Globus pallidus (tissue), 1 donor: ENCODE measurements at places on chromosomes 6 and 20.
A peak's percentile ranks its signal among the peaks of the same experiment; 100 is the strongest.

GRCh38 chr6:7086488-7086887 lies 21.3 kb upstream of the RREB1 start:
- no peak for DNase-seq

- DNase-seq: no peak
These were observed 32.7 kb downstream of the OGFRL1 start for GRCh38 chr6:71321314-71321713.

DNA sequence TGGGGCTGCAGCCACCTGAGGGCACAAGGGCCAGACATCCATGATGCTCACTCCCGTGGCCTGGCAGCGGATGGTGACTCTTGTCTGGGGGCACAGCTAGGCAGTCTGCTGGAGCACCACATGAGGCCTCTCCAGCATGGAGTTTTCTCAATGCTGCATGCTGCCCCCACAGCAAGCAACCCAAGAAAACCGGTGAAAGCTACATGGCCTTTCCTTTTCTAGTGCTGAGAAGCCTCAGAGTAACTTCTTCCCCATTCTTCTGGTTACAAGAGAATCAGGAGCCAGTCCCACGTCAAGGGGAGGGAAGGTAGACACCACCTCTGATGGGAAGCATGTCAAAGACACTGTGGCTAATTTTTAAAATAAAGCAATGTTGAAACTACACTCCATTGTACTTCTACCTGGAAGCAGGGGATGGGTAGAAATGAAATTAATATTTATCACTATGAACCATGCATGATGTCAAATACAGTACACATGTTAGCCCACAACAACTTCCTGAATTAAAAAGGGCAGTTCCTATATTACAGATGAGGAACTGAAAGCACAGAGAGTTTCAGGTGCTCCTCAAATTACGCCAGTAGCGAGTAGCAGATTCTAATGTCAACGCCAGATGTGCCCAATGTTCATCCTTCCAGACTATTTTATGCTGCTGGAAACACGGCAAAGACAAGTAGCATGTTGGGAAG lies 101.5 kb downstream of the LAMP5 start:
- DNase-seq: no peak

DNA sequence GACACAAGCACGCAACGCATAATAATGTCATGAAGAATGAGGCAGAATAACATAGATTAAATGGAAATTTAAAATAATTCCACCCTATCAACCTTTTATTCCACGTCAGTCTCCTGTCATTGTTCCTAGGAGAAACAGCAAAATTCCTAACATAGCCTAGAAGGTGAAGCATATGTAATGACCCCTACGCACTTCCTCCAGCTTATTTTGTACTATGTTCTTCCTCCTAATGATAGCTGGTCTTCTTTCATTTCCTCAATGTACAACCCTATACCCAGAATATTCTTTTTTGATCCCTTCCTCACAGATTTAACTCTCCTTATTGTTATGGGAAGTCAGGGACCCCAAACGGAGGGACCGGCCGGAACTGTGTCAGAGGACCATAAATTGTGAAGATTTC lies 122.0 kb upstream of the CARMIL1 start:
- DNase-seq: no peak

GRCh38 chr6:1749041-1749440 lies 139.3 kb downstream of the FOXC1 start:
- no peak for DNase-seq

DNA sequence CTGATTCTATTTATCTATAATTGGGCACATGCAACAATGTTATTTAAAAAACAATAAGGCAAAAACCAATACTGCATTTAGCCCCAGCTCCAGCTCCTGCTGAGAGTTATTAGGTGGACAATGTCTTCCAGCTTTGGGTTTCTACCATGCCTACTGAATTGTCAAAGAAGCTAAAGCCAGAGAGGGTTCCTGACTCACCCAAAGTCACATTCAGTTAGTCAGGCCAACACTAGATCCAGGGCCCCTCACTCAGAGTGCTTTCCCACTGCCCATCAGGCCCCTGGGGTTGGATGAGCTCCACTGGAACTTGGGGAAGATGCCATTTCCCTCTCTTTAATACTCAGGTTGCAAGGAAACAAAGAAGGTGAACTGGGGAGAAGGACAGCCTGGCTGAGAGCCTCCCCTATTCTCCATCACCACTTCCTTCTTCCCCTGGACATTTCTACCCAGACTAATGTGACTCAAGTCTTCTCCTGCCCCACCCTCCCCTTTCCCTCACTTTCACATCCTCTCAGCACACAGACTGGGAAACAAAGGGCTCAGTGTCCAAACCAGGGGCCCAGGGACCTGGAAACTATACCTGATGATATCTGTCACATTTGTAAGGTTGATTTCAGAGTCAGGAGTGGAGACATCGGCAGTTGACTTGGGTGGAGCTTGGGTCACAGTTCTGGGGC lies 6.0 kb downstream of the TREM1 start:
- no peak for DNase-seq

- peak; percentile 70 for DNase-seq
These were observed 49.1 kb downstream of the TTI1 start for GRCh38 chr20:37984018-37984785.

DNA sequence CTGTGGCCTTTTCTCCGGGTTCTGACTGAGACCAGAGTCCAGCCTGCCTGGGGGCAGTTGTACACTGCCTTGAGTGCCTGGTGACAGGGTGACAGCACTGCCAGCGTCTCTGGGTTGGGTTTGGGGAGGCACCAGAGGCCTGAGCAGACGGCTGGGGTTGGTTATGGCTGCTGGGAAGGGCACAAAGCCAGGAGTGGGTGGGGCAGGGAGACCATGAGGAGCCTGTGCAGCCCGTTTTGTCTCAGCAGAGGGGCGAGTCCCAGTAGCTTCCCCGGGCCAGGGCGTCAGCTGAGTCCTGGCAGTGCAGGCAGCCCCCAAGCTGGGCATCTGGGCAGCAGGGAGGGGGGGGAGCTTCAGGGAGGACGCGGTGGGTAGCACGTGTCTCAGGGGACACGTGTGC lies 15.3 kb upstream of the SULF2 start:
- no peak for DNase-seq

GRCh38 chr6:110690106-110690654 lies 125.1 kb downstream of the CDK19 start:
- DNase-seq: no peak

GRCh38 chr20:13784271-13784892 lies 337 bp downstream of the ESF1 start:
- DNase-seq: no peak

DNA sequence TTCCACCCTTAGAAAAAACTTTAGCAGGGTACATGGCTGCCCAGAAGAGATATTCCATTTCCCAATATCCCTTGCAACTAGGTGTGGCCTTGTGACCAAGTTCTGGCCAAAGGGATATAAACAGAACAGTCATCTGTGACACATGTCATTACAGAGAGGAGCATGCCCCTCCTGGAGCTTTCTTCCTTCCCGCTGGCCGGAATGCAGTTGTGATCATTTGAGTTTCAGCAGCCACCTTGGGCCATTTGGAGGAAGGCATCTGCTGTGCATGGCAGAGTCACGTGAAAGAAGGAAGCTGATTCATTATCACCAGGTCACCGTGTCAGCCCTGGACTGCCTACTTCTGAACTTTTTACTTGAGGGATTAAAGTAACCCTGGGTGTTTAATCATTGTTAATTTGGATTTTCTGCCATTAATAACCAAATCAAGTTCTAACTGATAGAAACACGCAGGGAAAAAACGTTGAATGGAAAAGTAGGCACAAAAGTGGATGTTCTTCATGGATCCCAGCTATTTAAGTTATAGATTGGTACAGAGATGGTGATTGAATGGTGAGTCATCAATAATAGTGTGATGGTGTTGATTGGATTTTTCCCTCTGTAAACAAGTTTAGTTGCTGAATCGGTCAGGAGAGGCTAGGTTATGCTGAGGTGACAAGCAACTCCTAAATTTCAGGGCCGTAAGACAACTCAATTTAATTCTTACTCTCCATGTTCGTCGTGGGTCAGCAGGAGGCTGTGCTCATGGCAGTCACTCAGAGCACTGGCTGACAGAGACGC lies 80.7 kb upstream of the CCDC167 start:
- no peak for DNase-seq

DNA sequence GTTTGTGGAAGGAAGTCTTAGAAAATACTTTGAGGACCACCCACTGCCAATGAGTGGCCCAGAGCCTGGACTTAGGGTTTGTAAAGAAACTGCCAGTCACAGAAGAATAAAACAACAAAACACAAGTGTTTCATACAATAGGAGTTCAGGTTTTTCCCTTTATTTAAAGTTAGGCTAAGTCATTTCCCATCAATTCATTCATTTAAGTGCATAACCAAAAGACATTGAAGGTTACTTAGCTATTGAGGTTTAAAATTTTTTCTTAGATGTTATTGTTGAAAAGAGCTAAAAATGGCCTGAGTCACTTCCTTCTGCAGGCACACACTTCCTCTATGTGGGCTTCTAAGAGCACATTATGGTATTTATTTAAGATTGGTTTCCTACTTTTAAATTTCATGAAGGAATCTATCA lies 54.2 kb downstream of the ARMC2 start:
- peak; percentile 11 for DNase-seq

- peak; percentile 74 for DNase-seq
These were observed 299.9 kb upstream of the SUPT3H start for GRCh38 chr6:45677381-45678284.

DNA sequence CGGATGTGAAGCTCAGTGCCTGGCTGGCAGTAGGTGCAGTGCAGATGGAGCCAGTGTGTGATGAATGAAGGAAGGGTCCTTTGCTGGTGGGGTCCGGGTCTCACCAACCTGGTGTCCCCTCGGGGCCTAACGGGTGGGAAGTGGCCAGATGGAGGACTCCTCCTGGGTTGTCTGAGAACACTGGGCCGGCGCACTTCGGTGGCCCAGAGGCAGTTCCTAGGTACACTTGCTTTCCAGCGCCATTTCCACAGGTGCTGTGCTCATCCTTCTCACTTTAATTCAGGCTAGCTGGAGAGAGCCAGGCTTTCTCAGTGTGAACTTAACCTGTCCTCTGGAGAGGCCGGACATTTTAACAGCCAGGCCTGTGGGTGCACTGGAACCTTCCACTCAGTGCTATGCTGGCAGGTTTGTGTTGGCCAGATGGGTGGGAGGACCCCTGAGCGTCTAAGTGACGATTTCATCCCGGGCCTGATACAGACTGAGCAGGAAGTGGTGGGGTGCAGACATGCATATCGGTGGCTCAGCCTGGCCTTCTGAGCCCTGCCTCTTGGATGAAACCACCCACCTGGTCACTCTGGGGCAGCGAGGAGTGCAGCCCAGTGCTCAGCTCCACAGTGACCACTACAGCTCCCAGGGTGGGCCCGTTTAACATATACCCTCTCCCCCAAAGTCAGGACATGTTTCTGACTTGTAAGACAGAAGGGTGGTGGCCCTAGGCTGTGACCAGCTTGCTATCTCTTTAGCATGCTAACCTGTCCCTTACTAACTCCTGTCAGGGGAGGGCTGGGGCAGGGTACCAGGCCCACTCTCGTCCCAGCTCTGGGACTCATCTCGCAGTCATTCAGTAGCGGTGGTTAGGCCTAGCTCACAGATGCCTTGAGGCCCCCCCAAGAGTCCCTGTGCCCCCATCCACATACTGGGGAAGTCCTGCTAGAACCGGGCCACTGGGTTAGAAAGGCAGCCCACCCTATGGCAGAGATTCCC lies 8.2 kb upstream of the PYGB start:
- DNase-seq: no peak

DNA sequence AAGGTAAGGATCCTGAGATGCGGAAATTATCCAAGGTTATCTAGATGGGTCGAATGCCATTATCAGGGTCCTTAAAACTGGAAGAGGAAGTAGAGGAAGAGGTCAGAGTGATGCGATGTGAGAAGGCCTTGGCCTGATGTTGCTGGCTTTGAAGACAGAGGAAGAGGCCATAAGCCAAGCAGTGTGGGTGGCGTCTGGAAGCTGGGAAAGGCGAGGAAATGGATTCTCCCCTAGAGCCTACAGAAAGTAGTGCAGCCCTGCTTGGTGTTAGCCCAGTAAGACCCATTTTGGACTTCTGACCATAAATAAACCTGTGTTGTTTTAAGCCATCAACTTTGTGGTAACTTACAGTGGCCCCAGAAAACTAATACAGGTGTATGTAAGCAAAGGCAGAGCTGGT lies 2.0 kb downstream of the SRXN1 start:
- DNase-seq: no peak

GRCh38 chr6:154487367-154488247 lies 22.9 kb downstream of the CNKSR3 start:
- no peak for DNase-seq

- no peak for DNase-seq
These were observed 20.3 kb upstream of the TENT5A start for GRCh38 chr6:81772741-81773140.

DNA sequence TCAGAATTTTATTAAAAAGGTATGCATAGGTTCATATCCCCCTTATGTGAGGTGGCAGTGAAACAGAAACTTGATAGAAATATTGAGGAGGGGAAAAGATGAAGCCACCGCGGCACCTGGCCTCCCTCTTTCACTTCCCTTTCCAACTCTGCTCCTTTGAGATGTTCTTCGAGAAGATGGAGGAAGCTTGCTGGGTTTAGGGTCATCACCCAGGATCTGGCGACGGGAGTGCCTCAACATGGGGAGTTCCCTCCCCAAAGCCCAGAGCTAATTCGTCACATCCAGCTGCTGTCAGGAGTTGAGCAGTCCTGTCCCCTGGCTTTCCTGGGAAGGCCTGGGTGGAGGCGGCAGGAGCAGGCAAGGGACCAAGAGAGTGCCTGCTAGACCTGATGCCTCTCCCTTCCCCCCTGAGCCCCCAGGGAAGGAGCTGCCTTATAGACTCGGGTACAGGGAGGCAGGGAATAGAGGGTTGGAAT lies 29.1 kb downstream of the RREB1 start:
- no peak for DNase-seq

DNA sequence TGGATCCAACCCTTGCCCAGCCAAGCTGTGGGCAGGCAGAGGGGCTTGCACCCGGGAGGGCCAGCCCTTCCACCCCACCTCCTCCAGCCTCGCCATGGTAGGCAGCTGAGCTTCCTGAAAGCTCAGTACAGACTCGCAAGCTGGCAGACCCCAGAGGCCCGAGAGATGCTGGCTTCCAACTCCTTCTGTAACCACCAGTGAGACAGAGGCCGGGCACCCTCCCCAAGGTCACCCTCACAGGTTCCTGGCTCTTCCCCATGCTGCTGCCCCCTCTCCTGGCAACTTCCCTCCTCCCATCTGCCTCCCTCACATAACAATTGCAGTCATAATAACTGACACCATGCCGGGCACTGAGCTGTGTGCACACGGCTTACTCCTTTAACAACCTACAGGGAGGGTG lies 26.2 kb upstream of the NOL4L start:
- DNase-seq: no peak

- peak; percentile 34 for DNase-seq
These were observed 4.2 kb upstream of the ZBTB46 start for GRCh38 chr20:63835021-63835858.

- no peak for DNase-seq
These were observed 174.0 kb downstream of the SASH1 start for GRCh38 chr6:148516617-148517016.

- DNase-seq: no peak
These were observed 76.3 kb upstream of the B3GAT2 start for GRCh38 chr6:71033171-71033570.

GRCh38 chr6:13267142-13267651 lies 61.1 kb downstream of the TBC1D7 start:
- DNase-seq: no peak

DNA sequence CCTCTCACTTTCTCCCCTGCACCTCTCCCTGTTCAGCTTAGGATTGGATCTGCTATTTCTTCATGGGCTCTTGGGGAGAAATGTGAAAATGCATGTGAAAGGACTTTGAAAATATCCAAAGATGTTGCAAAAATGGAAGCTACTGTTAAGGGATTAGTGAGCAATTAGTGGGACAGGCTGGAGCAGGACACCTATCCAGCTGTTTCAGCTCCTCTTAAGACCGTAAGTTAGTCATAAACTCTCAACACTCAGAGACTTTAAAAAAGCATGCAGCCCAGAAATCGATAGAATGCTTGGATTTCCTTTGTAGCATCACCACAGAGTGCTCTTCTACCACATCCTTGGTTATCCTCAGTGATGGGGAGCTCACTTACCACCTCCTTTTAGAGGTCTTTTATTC lies 88.7 kb downstream of the SLC24A3 start:
- no peak for DNase-seq
